ENCODE measurements at places on chromosomes 16 and 17.

DNA sequence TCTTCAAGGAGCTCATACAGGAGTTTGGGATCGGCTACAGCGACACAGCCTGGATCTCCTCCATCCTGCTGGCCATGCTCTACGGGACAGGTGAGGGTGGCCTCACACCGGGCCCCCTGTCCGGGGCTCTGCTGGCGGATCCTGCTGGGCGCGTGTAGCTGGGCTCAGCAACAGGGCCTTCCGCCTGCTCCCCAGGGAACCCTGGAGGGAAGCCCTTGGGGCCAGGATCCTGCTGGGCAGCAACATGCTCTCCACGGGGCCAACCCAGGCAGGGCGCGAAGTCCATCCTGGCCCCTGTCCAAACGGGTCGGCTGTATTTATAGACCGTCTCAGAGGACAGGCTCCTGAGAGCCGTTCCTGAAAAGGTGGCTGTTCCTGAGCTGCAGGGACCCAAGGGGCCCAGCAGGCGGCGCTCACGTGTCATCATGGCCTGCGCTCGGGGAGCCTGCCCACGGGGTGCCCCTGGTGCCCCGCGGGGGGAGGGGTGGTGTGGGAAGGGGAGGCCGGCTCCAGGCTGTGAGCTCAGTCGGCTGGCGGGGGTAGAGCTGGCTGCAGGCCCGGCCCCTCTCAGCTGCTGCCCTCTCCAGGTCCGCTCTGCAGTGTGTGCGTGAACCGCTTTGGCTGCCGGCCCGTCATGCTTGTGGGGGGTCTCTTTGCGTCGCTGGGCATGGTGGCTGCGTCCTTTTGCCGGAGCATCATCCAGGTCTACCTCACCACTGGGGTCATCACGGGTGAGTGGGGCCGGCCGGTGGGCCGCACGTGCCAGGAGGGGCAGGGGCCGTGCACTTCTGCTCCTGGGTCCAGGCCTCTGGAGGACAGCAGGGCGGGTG, 7.5 kb downstream of the SLC16A3 start:
- peak; percentile 65 for DNase-seq
- H3K4me1 ChIP-seq: peaks cover 69% of the 10 kb centered on the region
- H3K27me3 ChIP-seq: no peaks in the 10 kb centered on the region
- no peak overlapping the region for H3K4me3 ChIP-seq
- H3K36me3 ChIP-seq: peaks cover 3% of the 10 kb centered on the region

GRCh38 chr16:50998411-50998810, 152.7 kb downstream of the SALL1 start:
- no peak for DNase-seq
- H3K4me3 ChIP-seq: no peak overlapping the region
- H3K36me3 ChIP-seq: no peaks in the 10 kb centered on the region
- no peaks in the 10 kb centered on the region for H3K27me3 ChIP-seq
- H3K4me1 ChIP-seq: no peaks in the 10 kb centered on the region

- H3K4me1 ChIP-seq: no peaks in the 10 kb centered on the region
- H3K36me3 ChIP-seq: no peaks in the 10 kb centered on the region
- DNase-seq: no peak
- no peak overlapping the region for H3K27ac ChIP-seq
- peaks cover 4% of the 10 kb centered on the region for H3K27me3 ChIP-seq
- H3K4me3 ChIP-seq: no peak overlapping the region
Measured at GRCh38 chr16:5604770-5605169, 507.2 kb upstream of the EEF2KMT start.

- no peak overlapping the region for H3K4me3 ChIP-seq
- no peaks in the 10 kb centered on the region for H3K27me3 ChIP-seq
- H3K36me3 ChIP-seq: no peaks in the 10 kb centered on the region
- no peak overlapping the region for H3K27ac ChIP-seq
- DNase-seq: no peak
- no peaks in the 10 kb centered on the region for H3K4me1 ChIP-seq
Measured at GRCh38 chr17:50258647-50259476, 15.4 kb upstream of the TMEM92 start.
